ENCODE measurements at places on chromosomes 2 and 18. TPM values are rescaled to one million over a fixed set of nuclear protein-coding genes. Genes with fewer than 3 reads are reported as not detected.

The OXER1 gene
- total RNA-seq, result 0.36 TPM

DNA sequence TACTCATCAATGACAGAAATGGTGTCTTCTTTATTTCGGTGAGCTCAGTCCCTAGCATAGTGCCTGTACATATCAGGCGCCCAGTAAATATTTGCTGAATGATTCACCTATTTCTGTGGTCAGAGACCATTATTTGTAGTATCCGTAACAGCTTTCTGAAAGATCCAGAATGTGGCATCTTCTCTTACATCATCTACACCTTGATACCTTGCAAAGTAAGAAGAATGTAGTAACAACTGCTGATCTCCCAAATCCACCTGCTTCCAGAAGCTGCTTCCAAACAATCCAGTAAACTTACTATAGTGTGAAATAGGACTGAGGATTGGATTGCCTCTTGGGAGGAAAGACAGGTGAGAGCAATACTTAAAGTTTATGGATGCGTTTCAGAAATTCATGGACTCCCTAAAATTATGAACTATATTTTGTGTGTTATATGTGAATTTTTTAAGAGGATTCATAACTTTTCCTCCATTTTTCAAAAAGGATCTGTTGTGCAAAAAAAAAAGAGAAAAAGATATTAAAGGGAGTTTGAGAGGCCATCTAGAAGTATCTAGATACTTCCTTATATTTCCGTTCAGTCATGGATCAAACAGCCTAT is 945 bp upstream of the ASXL2 start:
- H3K27ac ChIP-seq, result peak overlapping the region; percentile 91
- H3K4me3 ChIP-seq, result peak overlapping the region; percentile 83
- peaks cover 20% of the 10 kb centered on the region for H3K27me3 ChIP-seq
- peaks cover 5% of the 10 kb centered on the region for H3K36me3 ChIP-seq

GRCh38 chr2:183244300-183244844 is 120.1 kb downstream of the NUP35 start:
- DNase-seq, result no peak
- no peaks in the 10 kb centered on the region for H3K36me3 ChIP-seq
- H3K27me3 ChIP-seq, result no peaks in the 10 kb centered on the region
- H3K4me1 ChIP-seq, result no peaks in the 10 kb centered on the region
- H3K4me3 ChIP-seq, result no peak overlapping the region

DNA sequence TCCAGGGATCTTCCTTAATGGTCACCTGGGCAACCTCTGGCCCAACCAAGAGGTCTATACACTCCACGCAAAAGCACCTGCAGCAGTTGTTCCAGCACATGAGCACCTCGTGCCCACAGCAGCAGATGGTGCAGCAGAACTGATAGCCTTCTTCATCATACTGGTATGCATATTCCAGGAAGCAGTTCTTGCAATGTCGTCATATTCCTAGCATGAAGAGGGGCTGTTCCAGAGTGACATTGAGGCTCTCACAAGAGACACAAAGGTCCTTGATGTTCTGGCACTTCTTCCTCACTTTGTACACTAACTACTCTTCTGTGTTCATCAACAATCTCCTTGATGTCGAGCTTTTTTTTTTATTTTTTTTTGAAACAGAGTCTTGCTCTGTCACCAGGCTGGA is 386.2 kb downstream of the MEIS1 start:
- no peaks in the 10 kb centered on the region for H3K27me3 ChIP-seq
- no peak overlapping the region for H3K4me3 ChIP-seq
- DNase-seq, result no peak
- no peak overlapping the region for H3K27ac ChIP-seq
- H3K4me1 ChIP-seq, result no peaks in the 10 kb centered on the region

GRCh38 chr18:30044496-30044895 is 998.0 kb downstream of the DSC3 start:
- no peaks in the 10 kb centered on the region for H3K4me1 ChIP-seq
- H3K36me3 ChIP-seq, result no peaks in the 10 kb centered on the region
- no peak overlapping the region for H3K27ac ChIP-seq
- no peak overlapping the region for H3K4me3 ChIP-seq
- no peaks in the 10 kb centered on the region for H3K27me3 ChIP-seq

DNA sequence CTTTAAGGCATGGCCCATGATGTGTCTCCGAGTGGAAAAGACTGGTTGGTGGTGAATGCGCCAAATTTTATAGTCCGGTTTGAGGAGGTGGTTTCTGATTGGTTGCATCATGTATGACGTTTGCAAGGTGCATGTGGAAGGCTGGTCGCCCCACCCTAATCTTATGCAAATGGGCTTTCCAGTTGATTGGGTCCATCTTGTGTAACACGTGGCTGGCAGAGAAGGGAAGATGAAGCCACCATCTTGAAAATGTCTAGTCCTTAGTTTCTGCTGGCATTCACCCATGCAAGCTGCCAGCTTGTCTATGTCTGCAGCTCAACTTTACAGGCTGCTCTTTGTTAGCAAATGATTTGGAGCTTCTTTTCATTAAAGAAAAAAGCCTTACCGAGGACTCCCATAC is 132.2 kb downstream of the PIK3C3 start:
- no peak overlapping the region for H3K4me3 ChIP-seq
- DNase-seq, result no peak

GRCh38 chr2:235636546-235636945 is 142.7 kb downstream of the AGAP1 start:
- H3K27ac ChIP-seq, result no peak overlapping the region
- H3K4me3 ChIP-seq, result no peak overlapping the region
- H3K27me3 ChIP-seq, result no peaks in the 10 kb centered on the region
- H3K4me1 ChIP-seq, result peaks cover 32% of the 10 kb centered on the region
- DNase-seq, result no peak

The GATA6 gene
- 60.9 TPM for total RNA-seq

- no peaks in the 10 kb centered on the region for H3K36me3 ChIP-seq
- H3K27ac ChIP-seq, result peak overlapping the region; percentile 96
Measured at GRCh38 chr18:21599585-21600525, 649 bp downstream of the ESCO1 start.

GRCh38 chr2:126787289-126787688 is 111.4 kb upstream of the TEX51 start:
- DNase-seq, result no peak
- no peak overlapping the region for H3K27ac ChIP-seq
- H3K27me3 ChIP-seq, result peaks cover 54% of the 10 kb centered on the region

GRCh38 chr18:44541781-44542180 is 138.9 kb upstream of the SETBP1 start:
- no peaks in the 10 kb centered on the region for H3K36me3 ChIP-seq
- H3K27me3 ChIP-seq, result no peaks in the 10 kb centered on the region
- no peak overlapping the region for H3K4me3 ChIP-seq
- no peak for DNase-seq
- H3K4me1 ChIP-seq, result no peaks in the 10 kb centered on the region

DNA sequence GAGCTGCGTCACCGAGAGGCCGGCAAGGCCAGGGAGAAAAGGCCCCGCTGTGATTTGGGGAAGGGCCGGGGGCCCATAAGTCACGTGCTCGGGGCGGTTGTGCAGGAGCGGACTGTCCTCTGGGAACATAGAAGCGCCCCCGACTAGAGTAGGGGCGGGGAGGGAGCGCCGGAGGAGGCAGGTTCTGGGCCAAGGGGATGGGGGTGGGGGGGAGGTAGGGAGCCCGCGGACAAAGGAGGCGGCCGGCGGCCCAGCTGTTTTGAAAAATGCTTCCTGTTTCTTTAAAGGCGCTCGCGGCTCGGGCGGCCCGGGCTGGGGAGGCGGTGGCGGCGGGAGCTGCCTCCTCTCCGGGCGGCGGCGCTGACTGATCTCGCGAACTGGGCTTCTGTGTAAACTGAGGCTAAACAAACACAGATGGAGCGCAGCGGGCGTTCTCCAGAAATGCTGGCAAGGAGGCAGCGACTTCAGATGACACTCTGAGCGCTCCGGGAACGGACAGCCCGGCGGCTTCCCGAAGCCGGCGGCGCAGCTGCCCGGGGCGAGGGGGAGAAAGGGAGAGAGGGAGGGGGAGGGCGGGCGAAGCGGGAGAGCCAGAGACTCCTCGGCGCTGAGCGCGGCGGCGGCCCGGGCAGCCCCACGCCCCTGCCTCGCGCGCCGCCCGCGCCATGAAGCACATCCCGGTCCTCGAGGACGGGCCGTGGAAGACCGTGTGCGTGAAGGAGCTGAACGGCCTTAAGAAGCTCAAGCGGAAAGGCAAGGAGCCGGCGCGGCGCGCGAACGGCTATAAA is at the start of gene ATOH8:
TSS of gene ATOH8 (plus strand) at position 467 of the 788 bp plus-strand sequence. CDS start at position 666, 199 bp downstream.
- peaks cover 7% of the 10 kb centered on the region for H3K36me3 ChIP-seq
- H3K27ac ChIP-seq, result peak within 1 kb of the TSS; percentile 93
- peak; percentile 84 for DNase-seq

- no peak for DNase-seq
- H3K36me3 ChIP-seq, result no peaks in the 10 kb centered on the region
- peaks cover 52% of the 10 kb centered on the region for H3K4me1 ChIP-seq
- no peak overlapping the region for H3K4me3 ChIP-seq
- H3K27me3 ChIP-seq, result no peaks in the 10 kb centered on the region
Measured at GRCh38 chr2:105521176-105521575, 122.3 kb upstream of the FHL2 start.

The GKN2 gene
- total RNA-seq, result not detected

- no peak overlapping the region for H3K4me3 ChIP-seq
- no peak for DNase-seq
- H3K27ac ChIP-seq, result no peak overlapping the region
- H3K4me1 ChIP-seq, result no peaks in the 10 kb centered on the region
- peaks cover 27% of the 10 kb centered on the region for H3K36me3 ChIP-seq
Measured at GRCh38 chr2:237998530-237998929, 31.7 kb downstream of the UBE2F start.

- no peak for DNase-seq
- H3K27ac ChIP-seq, result no peak overlapping the region
- no peaks in the 10 kb centered on the region for H3K27me3 ChIP-seq
Measured at GRCh38 chr18:74351354-74351753, 35.7 kb downstream of the C18orf63 start.

DNA sequence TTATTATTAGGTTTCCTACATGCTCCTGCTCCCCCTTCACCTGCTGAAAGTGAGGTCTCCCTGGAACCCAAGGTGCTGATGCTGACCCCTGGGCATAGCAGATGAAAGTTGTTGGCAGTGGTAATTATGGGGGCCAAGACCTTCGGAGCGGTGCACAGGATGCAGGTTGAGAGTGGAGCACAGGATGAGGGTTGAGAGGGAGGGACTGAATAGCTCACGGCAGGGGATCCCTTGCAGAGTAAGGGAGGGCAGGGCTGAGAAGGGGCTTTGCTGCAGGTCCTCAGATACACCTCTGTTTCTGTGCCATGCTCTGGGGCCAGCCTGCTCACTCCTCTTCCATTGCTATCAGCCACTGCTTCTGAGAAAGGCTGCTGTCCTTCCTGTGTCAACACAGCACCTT is 163.3 kb downstream of the FHOD3 start:
- no peaks in the 10 kb centered on the region for H3K36me3 ChIP-seq
- no peaks in the 10 kb centered on the region for H3K27me3 ChIP-seq
- no peak for DNase-seq
- no peak overlapping the region for H3K4me3 ChIP-seq
- H3K27ac ChIP-seq, result peak overlapping the region; percentile 89

The RGPD3 gene
- not detected for total RNA-seq

DNA sequence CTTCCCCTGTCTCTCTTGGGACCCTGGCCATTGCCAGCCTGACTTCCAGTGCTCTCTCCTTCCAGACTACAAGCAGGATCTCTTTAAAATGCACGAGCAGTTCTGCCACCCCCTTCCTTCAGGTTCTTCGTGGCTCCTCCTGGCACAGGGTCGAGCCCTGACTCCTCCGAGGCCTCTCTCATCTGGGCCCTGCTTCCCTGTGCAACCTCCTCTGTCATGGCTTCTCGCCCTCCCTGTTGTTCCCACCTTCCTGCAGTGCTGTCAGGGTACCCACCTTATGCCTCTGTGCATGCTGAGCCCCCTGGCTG is 56.7 kb upstream of the RPL31 start:
- peaks cover 25% of the 10 kb centered on the region for H3K36me3 ChIP-seq
- no peak for DNase-seq
- H3K4me3 ChIP-seq, result no peak overlapping the region
- no peak overlapping the region for H3K27ac ChIP-seq

The FOSL2 gene
- total RNA-seq, result 50.2 TPM

- H3K4me1 ChIP-seq, result no peaks in the 10 kb centered on the region
- H3K36me3 ChIP-seq, result no peaks in the 10 kb centered on the region
- H3K27ac ChIP-seq, result no peak overlapping the region
- no peak for DNase-seq
- no peak overlapping the region for H3K4me3 ChIP-seq
Measured at GRCh38 chr2:231581328-231581727, 11.3 kb upstream of the TEX44 start.

GRCh38 chr18:60649107-60649506 is 276.5 kb upstream of the MC4R start:
- H3K4me3 ChIP-seq, result no peak overlapping the region
- no peaks in the 10 kb centered on the region for H3K4me1 ChIP-seq
- no peak overlapping the region for H3K27ac ChIP-seq
- H3K27me3 ChIP-seq, result no peaks in the 10 kb centered on the region

The IL36RN gene
- total RNA-seq, result not detected

- H3K4me1 ChIP-seq, result peaks cover 11% of the 10 kb centered on the region
- H3K27me3 ChIP-seq, result peaks cover 22% of the 10 kb centered on the region
- DNase-seq, result no peak
- no peak overlapping the region for H3K27ac ChIP-seq
- no peak overlapping the region for H3K4me3 ChIP-seq
- no peaks in the 10 kb centered on the region for H3K36me3 ChIP-seq
Measured at GRCh38 chr2:230912046-230912445, 13.0 kb downstream of the GPR55 start.

GRCh38 chr18:29712785-29713184 is 1329.8 kb downstream of the DSC3 start:
- no peaks in the 10 kb centered on the region for H3K4me1 ChIP-seq
- no peak overlapping the region for H3K4me3 ChIP-seq
- no peaks in the 10 kb centered on the region for H3K27me3 ChIP-seq
- no peak overlapping the region for H3K27ac ChIP-seq
- DNase-seq, result no peak

GRCh38 chr2:221025398-221025797 is 546.7 kb downstream of the EPHA4 start:
- no peaks in the 10 kb centered on the region for H3K27me3 ChIP-seq
- H3K4me3 ChIP-seq, result no peak overlapping the region
- peaks cover 9% of the 10 kb centered on the region for H3K4me1 ChIP-seq
- no peak for DNase-seq
- H3K36me3 ChIP-seq, result no peaks in the 10 kb centered on the region
- H3K27ac ChIP-seq, result no peak overlapping the region

DNA sequence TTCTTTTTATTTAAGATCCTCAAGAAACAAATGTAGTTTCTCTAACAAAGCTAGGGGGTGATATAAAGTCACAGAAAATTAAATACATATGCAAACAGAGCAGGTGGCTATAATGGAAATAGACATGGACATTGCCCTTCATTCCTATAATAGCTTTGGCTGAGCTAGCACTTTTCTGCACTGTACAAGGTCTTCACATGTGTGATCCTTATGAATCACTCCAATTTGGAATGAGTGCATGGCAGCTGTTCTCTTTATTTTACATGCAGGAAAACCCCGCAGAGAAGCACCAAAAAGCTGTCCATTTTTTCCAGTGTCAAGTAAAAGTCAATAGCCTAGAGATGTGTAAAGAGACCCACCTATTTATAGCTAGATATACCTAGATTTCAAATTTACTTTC is 747.4 kb upstream of the SLC8A1 start:
- H3K27me3 ChIP-seq, result no peaks in the 10 kb centered on the region
- no peak for DNase-seq
- no peak overlapping the region for H3K4me3 ChIP-seq
- no peak overlapping the region for H3K27ac ChIP-seq

Measured in left ventricle myocardium inferior (tissue), 1 donor.